ENCODE measurements at places on chromosomes 11 and 22.

DNA sequence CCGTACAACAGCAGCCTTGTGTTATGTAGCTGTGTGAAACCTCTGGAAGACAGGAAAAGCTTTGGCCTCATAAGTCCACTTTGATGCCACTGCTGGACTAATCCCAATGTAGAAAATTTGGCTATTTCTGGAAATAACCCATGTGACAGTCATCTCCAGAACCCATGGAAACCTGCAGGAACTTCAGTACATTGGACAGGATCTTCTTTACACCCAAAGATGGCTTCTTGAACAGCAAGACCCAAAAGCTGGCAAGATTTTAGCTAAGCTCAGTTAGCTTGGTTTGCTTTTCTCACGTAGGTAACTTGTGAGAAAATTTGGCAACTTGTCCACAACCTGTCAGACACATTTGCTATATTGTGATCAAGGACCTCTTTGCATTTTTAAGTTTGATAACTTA lies 74.8 kb upstream of the RCN1 start:
- DNase-seq, result no peak

- no peak for DNase-seq
These were observed 14.8 kb downstream of the CSF2RB start for GRCh38 chr22:36928196-36928595.

DNA sequence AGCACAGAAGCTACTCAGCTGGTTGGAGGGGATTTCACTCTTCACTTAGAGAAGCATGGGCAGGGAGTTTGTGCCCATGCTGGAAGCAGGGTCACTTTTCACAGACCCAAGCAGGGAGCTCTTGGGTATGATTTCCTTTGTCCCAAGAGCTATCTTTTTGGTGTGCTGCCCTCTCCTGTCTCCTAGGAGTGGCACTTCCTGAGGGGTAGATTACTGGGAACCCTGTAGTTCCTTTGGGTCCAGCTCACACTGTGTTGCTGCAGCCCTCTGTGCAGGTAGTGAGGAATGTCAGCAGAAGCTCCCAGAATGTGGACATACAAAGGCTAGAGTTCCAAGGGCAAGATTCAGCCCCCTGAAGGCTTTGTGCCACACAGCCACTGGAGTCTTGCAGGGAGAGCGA lies 537.1 kb upstream of the ANO3 start:
- no peak for DNase-seq

DNA sequence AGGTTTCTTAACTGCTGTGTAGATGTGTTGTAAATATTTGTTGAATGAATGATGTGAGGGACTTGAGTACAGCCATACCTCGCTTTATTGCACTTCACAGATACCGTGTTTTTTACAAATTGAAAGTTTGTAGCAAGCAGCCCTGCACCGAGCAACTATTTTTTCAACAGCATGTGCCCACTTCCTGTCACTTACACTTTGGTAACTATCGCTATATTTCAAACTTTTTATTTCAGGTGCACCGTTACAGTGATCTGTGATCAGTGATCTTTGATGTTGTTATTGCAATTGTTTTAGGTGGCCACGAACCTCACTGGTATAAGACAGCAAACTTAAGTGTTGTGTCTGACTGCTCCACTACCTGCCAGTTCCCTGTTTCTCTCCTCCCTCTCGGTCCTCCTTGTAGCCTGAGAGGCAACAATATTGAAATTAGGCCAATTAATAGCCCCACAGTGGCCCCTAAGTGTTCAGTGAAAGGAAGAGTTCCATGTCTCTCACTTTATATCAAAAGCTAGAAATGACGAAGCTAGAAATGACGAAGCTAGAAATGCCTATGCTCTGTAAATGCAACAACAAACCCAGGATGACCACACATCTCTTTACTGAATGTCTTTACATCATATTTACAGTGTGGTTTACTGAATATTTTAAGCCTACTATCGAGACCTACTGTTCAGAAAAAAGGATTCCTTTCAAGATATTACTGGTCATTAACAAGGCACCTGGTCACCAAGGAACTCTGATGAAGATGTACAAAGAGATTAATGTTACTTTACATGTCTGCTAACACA lies 1.0 kb downstream of the SFI1 start:
- no peak for DNase-seq

DNA sequence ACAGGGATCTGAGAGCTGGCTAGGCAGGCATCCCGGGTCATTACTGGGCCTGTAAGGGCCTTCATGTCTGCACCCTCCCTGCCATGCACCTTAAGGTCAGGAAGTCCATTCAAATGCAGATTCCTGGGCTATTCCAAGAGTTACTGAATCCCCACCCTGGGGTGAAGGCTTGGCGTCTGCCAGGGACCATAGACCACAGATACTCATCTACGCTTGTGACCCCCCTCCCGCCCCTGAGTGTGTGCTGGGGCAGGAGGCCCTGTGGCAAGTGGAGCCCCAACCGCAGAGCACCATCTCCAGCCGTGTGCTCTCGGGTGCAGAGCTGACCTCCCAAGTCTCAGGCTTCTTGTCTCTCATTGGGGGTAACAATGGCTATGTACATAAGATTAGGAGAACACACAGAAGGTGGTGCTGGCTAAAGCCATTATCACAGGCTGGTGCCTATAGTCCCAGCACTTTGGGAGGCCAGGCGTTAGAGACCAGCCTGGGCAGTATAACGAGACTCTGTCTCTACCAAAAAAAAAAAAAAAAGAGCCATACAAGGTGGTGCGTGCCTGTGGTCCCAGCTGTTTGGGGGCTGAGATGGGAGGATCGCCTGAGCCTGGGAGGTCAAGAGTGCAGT lies 19.1 kb upstream of the KCNQ1OT1 start:
- no peak for DNase-seq

- no peak for DNase-seq
These were observed 7.8 kb downstream of the PPP6R3 start for GRCh38 chr11:68468217-68468828.

DNA sequence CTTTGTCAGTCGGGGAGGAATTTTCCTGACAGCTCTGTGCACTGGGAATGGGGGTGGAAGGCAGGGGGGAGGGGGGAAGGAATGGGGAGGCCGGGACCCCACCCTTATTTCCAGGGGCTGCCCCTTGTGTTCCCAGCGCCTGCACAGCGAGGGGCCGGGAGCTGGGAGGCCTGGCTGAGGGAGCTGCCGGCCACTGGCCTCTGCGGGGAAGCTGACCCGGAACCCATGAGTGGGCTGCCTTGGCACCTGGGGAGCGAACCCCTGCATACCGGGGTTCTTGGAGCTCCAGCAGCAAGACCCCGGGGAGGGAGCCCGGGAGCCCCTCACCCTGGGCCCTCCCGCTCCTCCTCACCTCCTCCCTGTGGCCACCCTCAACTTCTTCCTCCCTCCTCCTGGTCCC lies 3.5 kb downstream of the H19 start:
- no peak for DNase-seq

- no peak for DNase-seq
These were observed 1143.8 kb upstream of the TENM4 start for GRCh38 chr11:80584661-80585060.

DNA sequence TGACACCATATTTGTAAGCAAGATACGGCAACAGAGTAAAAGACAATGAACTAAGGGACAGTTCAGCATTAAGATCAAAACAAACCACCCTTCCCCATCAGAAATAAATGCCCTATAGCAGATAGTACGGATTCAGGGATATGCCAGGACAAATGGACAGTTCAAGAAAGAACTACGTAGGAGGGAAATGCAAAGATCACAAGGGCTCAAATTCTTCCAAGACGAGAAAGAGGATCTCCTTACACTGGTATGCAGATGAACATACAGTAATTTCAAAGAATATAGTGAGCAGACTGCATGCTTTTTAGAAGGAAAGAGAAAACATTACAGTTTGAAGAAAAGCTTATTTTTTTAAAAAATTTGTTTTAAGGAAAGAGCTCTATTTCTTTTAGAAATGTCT lies 124.7 kb upstream of the APOA1 start:
- no peak for DNase-seq

GRCh38 chr11:66855574-66856495 lies 1.0 kb upstream of the LRFN4 start:
- peak; percentile 75 for DNase-seq

DNA sequence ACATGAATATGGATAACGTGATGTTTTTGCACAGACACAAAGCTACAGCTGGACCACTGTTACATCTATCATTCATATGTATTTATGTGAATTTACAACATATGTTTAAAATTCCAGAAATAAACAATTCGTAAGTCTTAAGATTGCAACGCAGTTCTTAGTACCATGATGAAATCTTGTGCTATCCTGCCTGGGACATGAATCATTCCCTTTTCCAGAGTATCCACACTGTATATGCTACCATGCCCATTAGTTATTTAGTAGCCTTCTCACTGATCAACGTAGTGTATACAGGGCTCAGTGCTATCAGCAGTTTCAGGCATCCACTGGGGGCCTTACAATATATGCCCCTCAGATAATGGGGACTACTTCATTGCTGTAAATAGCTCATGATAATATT lies 4.3 kb downstream of the ATL3 start:
- DNase-seq, result no peak

All from stimulated activated CD4-positive, alpha-beta T cell treated with anti-CD3 and anti-CD28 coated beads, Interleukin-1b, Interleukin-23, amount 100 ng/mL, for 24 hours (primary cell).